ENCODE measurements at places on chromosomes 1 and 21.

DNA sequence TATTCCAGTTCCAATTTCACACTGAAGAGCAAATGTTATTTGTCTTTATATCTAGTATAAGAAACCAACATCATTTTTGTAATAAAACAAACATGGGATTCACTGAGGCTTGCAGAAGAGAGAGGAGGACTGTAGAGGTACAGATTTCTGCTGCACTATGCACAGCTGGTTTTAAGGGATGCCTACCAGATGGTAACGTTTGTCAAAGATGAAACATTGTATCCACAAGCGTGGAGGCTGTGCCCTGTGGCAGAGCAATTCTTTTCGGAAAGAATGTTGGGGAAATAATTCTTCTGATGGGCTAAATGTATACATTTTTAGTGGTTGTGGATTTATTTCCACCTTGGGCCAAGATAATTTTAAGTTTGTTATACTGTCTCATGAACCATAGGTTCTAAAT, 272.4 kb downstream of the DUSP10 start:
- no peak for DNase-seq

- DNase-seq: no peak
Observed at GRCh38 chr1:204443260-204443619, 31.6 kb upstream of the PPP1R15B start.

DNA sequence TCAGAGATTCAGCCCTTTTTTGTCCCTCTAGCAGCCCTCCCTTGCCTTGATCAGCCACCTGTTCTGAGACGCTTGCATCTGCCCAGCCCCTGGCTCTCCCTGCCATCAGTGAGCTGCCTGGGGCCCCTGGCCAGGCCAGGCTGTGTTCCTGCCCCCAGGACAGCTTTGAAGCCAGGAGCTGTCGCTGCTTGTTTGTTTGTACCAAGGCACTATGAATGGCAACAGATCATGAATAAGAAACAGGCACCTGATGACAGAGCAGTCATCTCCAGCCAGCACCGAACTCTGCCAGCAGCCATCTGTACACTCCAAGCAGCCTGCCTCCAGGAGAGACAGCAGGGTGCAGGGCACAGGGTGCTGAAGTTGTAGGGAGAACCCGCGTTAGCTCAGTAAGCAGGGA, 8.1 kb upstream of the VWA5B1 start:
- DNase-seq: no peak

- peak; percentile 54 for DNase-seq
Observed at GRCh38 chr1:231931846-231932454, 305.4 kb downstream of the DISC1 start.

DNA sequence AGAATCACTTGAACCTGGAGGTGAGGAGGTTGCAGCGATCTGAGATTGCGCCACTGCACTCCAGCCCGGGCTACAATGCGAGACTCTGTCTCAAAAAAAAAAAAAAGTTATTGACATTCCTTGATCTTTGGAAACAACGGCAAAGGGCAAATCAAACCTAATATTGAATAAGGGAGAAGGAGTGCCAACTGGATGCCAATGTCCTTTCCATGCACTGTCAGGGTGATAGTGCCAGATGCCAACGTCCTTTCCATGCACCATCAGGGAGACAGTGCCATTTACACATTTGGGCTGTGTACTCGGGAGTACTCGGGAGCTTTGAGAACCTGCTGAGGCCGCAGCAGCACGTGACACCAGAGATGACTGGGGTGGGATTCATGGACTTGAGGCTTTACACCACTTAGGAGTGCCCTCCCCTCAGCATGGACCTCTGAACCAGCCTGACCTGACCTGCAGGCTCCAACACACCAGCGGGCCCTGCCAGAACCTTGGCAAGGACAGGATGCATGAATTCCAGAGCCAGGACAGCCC, 34.5 kb upstream of the SOD1 start:
- DNase-seq: no peak

DNA sequence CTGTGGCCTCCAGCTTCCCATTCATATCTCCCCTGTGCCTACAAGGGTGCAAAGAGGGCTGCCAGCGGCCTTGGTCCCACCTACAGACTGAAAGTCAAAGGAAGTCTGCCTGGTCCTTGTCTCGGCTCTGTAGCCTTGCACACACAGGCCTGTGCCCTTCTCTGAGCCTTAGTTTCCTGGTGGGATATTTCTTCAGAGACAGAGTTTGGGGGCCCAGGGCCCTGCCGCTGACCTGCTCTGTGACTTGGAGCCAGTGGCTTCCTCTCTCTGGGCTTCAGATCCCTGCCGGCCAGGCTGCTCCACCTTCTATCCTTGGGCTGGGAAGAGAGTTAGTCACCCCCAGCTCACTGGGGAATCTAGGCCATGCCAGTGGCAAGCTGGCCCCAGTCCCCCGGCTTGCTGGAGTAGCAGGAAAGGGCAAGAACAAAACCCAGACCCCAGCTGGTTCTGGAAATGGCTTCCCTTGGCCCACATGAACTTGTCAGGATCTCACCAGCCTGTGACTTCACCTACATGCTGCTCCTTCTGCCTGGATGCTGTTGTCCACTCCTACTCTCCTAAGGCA, 1.0 kb upstream of the TMEM61 start:
- DNase-seq: no peak

GRCh38 chr1:81391125-81391828, 409.5 kb upstream of the ADGRL2 start:
- DNase-seq: no peak

DNA sequence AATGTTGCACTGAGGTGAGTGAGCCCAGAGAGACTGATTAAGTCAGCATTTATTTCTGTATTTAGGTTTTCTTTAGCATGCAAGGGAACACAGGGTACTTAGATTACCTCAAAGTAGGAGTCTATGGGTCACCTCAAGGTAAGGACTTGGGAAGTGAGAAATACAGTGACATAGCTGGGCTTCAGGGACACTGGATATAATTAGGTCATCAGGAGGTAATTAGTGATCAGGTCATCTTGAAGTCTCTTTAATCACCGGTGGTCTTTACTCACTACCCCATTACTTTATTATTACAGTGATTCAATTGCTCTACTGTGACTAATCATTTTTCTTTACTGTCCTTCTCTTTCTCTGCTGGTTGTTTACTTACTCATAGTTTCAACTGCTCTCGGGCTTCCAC, 59.9 kb upstream of the KCNK1 start:
- DNase-seq: no peak

GRCh38 chr1:55369474-55369873, 154.3 kb upstream of the USP24 start:
- DNase-seq: no peak

DNA sequence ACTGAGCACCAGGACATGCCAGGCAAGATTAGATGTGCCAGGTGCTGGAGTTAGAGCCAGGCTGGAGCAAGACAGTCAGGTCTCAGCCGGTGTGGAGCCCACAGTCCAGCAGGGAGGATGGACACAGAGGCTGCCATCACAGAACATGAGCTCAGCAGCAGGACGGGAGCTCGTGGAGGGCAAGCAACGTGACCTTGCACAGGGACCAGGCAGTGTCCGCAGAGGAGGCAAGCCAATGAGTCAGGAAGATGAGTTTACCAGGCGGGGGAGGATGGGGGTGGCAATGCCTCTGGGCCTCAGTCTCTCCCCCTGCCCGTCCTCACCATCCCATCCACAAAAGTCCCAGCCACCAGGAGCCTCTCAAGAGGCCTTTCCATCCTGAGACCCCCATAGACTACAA, 20.7 kb upstream of the ZC3H12A start:
- no peak for DNase-seq

- no peak for DNase-seq
Observed at GRCh38 chr1:153610811-153611301, 2.1 kb downstream of the S100A16 start.

DNA sequence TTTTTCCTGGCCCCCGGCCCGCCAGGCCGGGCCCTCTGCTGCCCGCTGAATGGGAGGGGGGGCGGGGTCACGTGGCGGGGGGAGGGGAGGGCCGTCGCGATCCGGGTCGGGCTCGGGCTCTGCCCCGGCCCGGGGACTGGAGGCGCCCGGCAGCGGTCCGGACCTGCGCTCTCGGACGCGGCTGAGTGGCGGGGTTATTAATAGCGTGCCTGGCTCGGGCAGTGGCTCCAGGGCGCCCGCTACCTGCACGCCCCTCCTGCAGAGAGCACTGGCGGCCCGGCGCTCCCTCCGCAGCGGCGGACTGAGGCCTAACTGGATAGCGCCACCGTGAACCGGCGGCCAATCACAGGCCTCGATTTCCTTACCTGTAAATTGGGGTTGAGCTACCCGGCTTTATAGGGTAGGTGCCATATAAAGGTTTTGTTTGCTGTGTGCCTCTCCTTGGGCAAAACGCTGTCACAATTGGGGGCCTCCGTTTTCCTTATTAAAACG, 28.1 kb downstream of the AHDC1 start:
- peak; percentile 38 for DNase-seq

- DNase-seq: no peak
Observed at GRCh38 chr1:241816008-241816407, 32.0 kb upstream of the EXO1 start.

GRCh38 chr1:38839363-38839762, 20.2 kb downstream of the RRAGC start:
- DNase-seq: no peak

- no peak for DNase-seq
Observed at GRCh38 chr1:204889681-204890383, 19.2 kb downstream of the NFASC start.

DNA sequence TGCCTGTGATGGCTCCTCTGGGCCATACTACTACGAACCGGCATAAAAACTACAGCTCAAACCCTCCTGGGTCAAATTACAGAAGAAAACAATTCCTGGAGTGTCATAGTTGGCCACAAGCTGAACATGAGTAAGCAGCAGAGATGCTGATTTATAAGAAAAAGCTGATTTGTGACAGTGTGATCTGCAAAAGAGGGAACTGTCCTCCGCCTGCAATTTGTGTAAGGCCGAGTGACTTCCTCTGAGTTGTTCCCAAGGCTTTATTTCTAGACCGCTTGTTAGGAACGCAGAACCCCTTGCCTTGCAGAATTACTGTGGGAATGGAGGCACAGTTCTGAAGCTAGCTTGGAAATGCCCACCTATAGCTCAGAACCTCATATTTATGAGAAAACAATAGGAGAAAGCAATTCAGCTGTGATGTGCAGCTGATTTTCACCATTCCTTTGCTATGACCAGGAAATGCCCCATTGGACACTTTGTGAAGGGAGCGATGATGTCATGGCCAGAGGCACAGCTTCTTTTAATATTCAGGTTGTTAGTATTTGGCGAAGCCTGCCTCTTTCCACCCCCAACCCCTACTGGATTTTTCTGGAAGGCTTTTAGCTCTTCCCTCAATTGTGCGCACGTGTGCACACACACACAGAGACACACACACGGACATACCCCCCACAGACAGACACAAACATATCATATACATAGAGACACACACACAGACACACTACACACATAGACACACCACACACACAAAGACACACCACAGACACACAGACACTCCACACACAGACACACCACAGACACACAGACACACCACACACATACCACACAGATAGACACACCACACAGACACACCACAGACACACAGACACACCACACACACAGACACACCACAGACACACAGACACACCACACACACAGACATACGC, 47.6 kb downstream of the IER5 start:
- no peak for DNase-seq

DNA sequence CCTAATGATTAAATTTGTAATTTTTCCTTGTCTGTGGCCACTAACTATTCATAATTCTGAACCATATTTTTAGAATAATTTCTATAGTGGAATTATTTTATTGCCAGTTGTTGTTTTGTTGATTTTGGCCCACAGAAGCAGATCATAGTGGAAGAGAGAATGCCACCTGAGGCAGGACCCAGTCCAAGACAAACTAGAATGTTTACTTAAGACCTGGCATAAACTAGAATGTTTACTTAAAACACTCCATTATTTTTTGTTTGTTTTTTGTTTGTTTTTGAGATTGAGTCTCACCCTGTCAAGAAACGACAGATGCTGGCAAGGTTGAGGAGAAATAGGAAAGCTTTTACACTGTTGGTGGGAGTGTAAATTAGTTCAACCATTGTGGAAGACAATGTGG, 310.2 kb downstream of the MRPL39 start:
- DNase-seq: no peak

GRCh38 chr1:95140791-95141190, 23.6 kb downstream of the TLCD4 start:
- DNase-seq: no peak

DNA sequence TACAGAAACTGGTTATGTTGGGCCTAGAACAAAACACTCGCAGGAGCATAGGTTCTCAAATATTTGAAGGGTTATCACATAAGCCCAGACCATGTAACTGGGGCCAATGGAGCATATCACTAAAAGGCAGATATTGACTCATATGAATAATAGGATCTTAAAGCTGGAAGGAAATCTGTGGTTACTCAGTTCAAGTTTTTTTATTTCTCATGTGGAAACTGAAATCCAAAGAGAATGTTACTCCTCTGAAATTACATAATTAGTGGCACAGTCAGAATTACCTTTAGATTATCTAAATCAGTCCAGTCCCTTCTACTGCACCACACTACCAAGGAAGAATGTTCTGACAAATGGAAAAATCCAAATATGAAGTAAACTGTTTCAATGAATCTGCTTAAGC, 12.0 kb downstream of the SLAMF8 start:
- DNase-seq: peak; percentile 59

DNA sequence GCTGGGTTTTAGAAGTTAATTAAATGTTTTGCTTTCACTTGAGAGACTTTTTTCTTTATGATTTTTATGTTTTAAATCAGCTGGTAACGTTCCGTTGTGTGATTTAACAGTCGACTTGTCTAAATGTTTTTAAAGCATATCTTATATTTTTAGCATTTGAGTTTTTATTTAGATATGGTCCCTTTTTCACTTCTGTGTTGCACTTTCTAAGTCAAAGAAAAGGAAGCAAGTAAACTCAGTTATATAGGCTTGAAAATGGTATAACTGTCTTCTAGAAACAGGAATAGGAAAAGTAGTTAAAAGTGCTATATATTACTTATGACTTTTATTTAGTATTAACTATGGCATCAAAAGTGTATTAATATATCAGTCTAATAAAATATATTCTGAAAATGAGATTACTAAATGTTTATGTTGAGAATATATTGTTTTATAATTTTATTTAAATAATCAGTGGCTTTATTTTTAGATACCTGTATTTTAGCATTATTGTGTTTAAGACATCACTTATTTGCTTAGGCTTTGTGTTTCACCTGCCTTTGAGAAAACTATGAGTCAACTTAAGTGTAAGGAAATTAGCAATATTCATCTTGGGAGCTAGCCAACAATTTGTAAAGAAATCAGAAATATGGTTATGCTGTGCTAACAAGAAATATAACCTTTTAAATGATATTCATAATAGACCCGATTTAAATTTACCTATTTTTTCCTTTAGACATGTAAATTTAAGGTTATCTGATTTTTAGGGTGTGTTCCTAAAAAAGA, 60.5 kb downstream of the RABGAP1L start:
- DNase-seq: peak; percentile 55

Data from GM12865 (cell line).